GOT3 (cell line): ENCODE measurements at places on chromosomes 5 and 9.

- DNase-seq, result no peak
These were observed 210.6 kb downstream of the SEMA5A start for GRCh38 chr5:9335269-9335668.

- DNase-seq, result no peak
These were observed 3.4 kb upstream of the HMCN2 start for GRCh38 chr9:130262061-130262745.

GRCh38 chr5:76754668-76755078 is 38.7 kb downstream of the F2R start:
- DNase-seq, result no peak

- DNase-seq, result no peak
These were observed 31.9 kb upstream of the MIER3 start for GRCh38 chr5:56983593-56984361.

GRCh38 chr9:133621725-133622267 is 12.6 kb upstream of the FAM163B start:
- no peak for DNase-seq

DNA sequence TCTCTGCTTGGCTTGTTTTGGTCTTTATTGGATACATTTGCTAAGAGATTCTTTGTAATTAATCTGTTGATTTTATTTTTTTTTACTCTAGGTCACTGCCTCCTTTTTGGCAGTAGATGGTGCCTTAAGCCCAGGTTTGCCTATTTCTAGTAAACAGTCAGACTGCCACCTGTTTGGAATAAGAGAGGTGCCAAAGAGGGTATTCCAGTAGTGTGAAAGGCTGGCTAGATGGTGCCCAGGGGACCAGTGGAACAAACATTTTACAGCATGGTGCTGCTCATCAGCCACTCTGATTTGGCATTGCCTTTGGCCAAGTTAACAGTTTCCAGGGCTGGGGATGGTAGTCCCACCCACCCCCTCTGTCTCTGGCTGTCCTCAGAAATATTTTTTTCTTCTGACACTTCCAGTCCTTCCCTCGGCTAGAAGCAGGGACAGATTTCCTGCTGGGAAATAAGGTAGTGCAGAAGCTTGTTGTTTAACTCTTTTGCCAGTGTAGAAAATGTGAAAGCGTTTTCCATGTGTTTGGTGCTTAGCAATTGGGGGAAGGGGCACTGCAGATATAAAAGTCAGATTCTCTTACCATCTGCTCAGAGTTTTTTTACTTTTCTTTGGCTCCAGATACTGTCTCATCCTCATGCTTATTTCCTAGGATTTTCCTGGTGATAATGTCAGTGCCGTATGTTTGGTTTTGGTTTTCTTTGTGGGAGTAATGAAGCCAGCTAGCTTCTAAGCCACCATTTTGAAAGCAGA is 36.6 kb upstream of the FBXL7 start:
- DNase-seq, result no peak
